ENCODE measurements at places on chromosomes 4 and X. TPM values are rescaled to one million over a fixed set of nuclear protein-coding genes. Genes with fewer than 3 reads are reported as not detected.

Gene NHSL2
- total RNA-seq, result under 0.01 TPM

Gene PI4K2B
- total RNA-seq, result 24.2 TPM

Gene SYTL5
- under 0.01 TPM for total RNA-seq

Gene CENPU
- total RNA-seq, result 17.5 TPM

Gene SEPTIN6
- 31.5 TPM for total RNA-seq

Gene LIN54
- total RNA-seq, result 10.3 TPM

Gene ADH1A
- not detected for total RNA-seq

Gene ASIC5
- not detected for total RNA-seq

Gene TLL1
- total RNA-seq, result 23.7 TPM

Gene MSX1
- total RNA-seq, result 0.15 TPM

Gene NAP1L3
- 1.2 TPM for total RNA-seq

Gene SLBP
- 51.9 TPM for total RNA-seq

Gene PCDH11X
- total RNA-seq, result not detected

Gene CXCL11
- total RNA-seq, result 1.2 TPM

Gene LRAT
- total RNA-seq, result 0.17 TPM

Gene ELOVL6
- 17.0 TPM for total RNA-seq

Gene BEX5
- total RNA-seq, result 2.1 TPM

Gene RTL3
- not detected for total RNA-seq

Gene SHROOM3
- total RNA-seq, result 66.6 TPM

Gene SPP1
- 3,280 TPM for total RNA-seq

Gene NHS
- total RNA-seq, result 14.2 TPM
